ENCODE measurements at places on chromosomes 4 and X. TPM values are rescaled to one million over a fixed set of nuclear protein-coding genes. Genes with fewer than 3 reads are reported as not detected.

FGD1 gene
- total RNA-seq, result 24.9 TPM

FRG2 gene
- not detected for total RNA-seq

DIAPH2 gene
- 13.9 TPM for total RNA-seq

ALPK1 gene
- total RNA-seq, result 0.49 TPM

PPP1R2C gene
- total RNA-seq, result not detected

PPBP gene
- total RNA-seq, result 0.35 TPM

- no peak overlapping the region for H3K4me3 ChIP-seq
- no peak overlapping the region for H3K27ac ChIP-seq
- no peaks in the 10 kb centered on the region for H3K27me3 ChIP-seq
- no peaks in the 10 kb centered on the region for H3K4me1 ChIP-seq
- no peak for DNase-seq
Measured at GRCh38 chr4:127236889-127237288, 395.9 kb upstream of the INTU start.

DNA sequence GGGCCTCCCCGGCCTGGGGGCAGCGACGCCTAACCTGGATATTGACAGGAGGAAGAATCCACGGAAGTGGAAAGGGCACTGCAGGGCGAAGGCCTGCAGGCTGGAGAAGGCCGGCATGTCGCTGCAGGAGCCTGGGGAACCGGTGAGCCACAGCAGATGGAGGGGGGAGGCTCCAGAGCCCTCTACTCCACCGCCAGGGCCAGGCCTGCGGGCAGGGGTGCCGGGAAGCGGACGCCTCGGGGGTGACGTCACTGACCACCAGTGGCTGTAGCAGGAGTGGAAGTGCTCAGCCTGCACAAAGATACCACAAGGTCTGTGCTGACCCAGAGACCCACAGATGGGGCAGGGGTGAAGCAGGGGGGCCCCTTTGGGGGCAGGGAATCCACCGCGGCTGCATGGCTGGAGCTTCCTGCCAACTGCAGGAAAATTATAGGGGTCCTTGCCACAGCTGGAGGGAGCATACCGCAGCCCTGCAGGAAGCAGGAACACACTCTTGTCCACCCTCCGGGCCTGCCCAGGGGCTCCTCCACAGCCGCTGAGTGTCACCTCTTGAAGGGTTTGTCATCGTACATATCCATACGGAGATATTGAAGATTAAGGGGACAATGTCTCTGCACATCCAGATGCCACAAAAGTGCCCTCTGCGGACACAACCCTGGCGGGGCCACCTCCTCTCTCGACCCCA is 7.6 kb upstream of the HTRA3 start:
- no peaks in the 10 kb centered on the region for H3K27me3 ChIP-seq
- no peaks in the 10 kb centered on the region for H3K4me1 ChIP-seq
- no peak for DNase-seq
- H3K4me3 ChIP-seq, result no peak overlapping the region

DNA sequence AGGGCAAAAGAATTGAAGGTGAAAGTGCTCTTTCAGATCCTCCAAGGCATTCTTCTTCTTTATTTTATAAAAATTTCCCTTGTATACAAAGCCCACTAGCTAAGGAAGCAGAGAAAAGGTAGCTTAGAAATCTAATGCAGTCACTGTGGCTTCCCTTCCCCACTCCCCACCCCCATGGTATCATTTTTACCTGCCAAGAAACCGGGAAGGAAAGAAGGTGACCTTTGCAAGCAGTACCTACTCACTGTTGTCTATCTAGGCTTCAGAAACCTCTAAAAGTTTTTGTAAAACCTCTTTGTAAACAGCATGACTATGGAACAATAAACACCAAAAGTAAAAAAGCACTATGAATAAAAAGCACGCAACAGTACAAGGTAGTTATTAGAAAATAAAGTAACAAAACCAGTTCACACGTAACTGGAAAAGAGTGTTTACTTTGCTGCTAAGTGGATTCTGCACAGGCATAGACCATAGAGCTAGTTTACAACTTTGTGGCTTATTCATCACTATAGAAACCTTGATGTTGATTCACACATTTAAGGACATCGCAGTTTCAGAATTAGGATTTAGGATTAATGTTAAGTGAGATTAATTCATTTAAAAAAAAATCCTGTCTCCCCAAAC is 109.6 kb upstream of the FTHL17 start:
- H3K27ac ChIP-seq, result no peak overlapping the region
- no peaks in the 10 kb centered on the region for H3K4me1 ChIP-seq
- no peak overlapping the region for H3K4me3 ChIP-seq
- H3K36me3 ChIP-seq, result no peaks in the 10 kb centered on the region
- H3K27me3 ChIP-seq, result no peaks in the 10 kb centered on the region

GRCh38 chr4:40990236-40990898 is 224.0 kb downstream of the APBB2 start:
- H3K4me3 ChIP-seq, result no peak overlapping the region
- no peaks in the 10 kb centered on the region for H3K36me3 ChIP-seq
- no peak for DNase-seq
- H3K27me3 ChIP-seq, result no peaks in the 10 kb centered on the region
- no peaks in the 10 kb centered on the region for H3K4me1 ChIP-seq
- H3K27ac ChIP-seq, result no peak overlapping the region

- H3K4me3 ChIP-seq, result no peak overlapping the region
- H3K36me3 ChIP-seq, result no peaks in the 10 kb centered on the region
- no peak overlapping the region for H3K27ac ChIP-seq
- H3K4me1 ChIP-seq, result 0 out of 2 replicates have a peak, but pooled peaks cover under 1% of the 10 kb centered on the region
Measured at GRCh38 chr4:111802191-111802590, 343.1 kb upstream of the FAM241A start.

GRCh38 chr4:124509151-124509550 is 203.4 kb downstream of the ANKRD50 start:
- H3K27me3 ChIP-seq, result no peaks in the 10 kb centered on the region
- no peaks in the 10 kb centered on the region for H3K36me3 ChIP-seq
- no peak overlapping the region for H3K4me3 ChIP-seq
- no peak for DNase-seq
- no peak overlapping the region for H3K27ac ChIP-seq

- no peak for DNase-seq
- H3K4me1 ChIP-seq, result 0 out of 2 replicates have a peak, but pooled peaks cover 4% of the 10 kb centered on the region
- no peak overlapping the region for H3K4me3 ChIP-seq
Measured at GRCh38 chr4:24141836-24142235, 252.0 kb upstream of the PPARGC1A start.

DNA sequence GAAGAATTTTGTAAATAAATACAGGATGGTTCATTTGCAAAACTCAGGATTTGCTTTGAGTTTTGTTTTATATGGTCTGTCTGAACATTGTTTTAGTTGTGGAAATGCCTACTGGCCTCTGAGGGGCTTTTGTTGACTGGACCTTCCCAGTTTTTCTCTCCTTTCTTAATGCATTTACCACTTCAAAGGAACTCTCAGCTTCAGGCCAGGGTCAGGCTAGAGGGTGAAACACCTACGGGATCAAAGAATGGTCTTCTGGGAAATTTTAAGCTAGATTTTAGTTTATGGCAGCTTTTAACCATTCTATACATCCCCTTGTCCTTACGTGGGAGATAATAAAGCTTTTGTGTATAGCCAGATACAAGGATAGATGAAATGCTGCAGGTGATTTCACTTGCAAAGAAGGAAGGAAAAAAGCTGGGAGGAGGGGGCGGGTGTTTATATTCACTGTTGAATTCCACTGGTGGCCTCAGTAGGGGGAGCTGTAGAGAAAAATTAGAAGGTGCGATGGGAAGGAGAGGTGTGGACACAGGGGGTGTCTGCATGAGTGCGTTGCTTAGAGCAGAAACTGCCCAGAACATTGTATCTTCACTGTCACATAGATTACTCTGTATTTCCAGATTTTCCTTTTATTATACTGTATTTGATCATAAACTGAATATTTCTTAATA is 151.8 kb downstream of the TSPAN5 start:
- no peak overlapping the region for H3K27ac ChIP-seq
- peaks cover 7% of the 10 kb centered on the region for H3K4me1 ChIP-seq
- no peaks in the 10 kb centered on the region for H3K36me3 ChIP-seq
- H3K27me3 ChIP-seq, result no peaks in the 10 kb centered on the region

- no peak overlapping the region for H3K4me3 ChIP-seq
- H3K27ac ChIP-seq, result no peak overlapping the region
- DNase-seq, result no peak
- H3K27me3 ChIP-seq, result no peaks in the 10 kb centered on the region
- H3K4me1 ChIP-seq, result no peaks in the 10 kb centered on the region
Measured at GRCh38 chr4:128663325-128663724, 146.2 kb upstream of the JADE1 start.

- H3K4me1 ChIP-seq, result peaks cover 5% of the 10 kb centered on the region
- peak; percentile 71 for DNase-seq
- no peaks in the 10 kb centered on the region for H3K36me3 ChIP-seq
- H3K27ac ChIP-seq, result no peak overlapping the region
- peaks cover 13% of the 10 kb centered on the region for H3K27me3 ChIP-seq
Measured at GRCh38 chrX:130170752-130171445, 863 bp upstream of the RAB33A start.

DNA sequence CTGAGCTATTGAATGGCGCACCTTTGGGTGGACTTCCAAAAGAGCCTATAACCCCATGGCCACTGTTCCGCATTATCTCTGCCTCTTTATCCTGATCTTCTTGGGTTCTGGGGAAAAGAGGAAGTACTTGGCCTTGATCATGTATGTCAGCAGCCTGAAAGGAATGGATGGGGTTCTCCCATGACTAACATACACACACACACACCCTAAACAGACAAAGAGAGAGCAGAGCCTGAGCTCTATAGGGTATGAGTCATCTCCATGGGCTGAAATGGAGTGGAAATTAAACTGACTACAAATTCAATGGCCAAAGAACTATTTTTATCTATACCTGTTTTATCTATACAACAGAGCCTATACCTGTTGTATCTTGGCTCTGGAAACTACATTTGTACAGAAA is 141.5 kb upstream of the MTMR8 start:
- no peaks in the 10 kb centered on the region for H3K36me3 ChIP-seq
- no peaks in the 10 kb centered on the region for H3K4me1 ChIP-seq
- H3K4me3 ChIP-seq, result no peak overlapping the region

DNA sequence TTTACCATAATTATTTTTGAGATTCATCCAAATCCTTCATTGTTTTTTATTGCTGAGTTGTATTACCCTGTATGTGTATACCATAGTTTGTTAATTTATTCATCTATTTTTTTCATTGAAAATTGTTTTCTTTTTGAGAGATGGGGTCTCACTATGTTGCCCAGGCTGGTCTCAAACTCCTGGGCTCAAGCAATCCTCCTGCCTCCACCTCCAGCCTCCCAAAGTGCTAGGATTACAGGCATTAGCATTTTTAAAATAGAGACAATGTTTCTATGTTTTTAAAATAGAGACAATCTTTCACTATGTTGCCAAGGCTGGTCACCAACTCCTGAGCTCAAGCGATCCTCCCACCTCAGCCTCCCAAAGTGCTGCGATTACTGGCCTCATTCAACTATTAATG is 1.6 kb upstream of the MAGIX start:
- H3K36me3 ChIP-seq, result no peaks in the 10 kb centered on the region
- no peaks in the 10 kb centered on the region for H3K4me1 ChIP-seq
- H3K27ac ChIP-seq, result no peak overlapping the region

DNA sequence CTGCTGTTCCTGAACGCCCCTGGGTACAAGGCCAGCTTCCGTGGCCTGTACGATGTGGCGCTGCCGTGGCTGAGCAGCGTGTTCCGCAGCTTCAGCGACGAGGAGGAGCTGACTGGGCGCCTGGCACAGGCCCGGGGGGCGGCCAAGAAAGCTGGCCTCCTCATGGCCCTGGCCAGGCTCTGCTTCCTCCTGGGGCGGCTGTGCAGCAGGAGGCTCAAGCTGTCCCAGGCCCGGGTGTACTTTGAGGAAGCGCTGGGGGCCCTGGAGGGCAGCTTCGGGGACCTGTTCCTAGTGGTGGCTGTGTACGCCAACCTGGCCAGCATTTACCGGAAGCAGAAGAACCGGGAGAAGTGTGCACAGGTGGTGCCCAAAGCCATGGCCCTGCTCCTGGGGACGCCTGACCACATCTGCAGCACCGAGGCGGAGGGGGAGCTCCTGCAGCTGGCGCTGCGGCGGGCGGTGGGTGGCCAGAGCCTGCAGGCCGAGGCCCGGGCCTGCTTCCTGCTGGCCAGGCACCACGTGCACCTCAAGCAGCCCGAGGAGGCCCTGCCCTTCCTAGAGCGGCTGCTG is 28.2 kb downstream of the SH3TC1 start:
- no peaks in the 10 kb centered on the region for H3K27me3 ChIP-seq
- no peak overlapping the region for H3K4me3 ChIP-seq
- DNase-seq, result no peak
- peaks cover 11% of the 10 kb centered on the region for H3K4me1 ChIP-seq

DNA sequence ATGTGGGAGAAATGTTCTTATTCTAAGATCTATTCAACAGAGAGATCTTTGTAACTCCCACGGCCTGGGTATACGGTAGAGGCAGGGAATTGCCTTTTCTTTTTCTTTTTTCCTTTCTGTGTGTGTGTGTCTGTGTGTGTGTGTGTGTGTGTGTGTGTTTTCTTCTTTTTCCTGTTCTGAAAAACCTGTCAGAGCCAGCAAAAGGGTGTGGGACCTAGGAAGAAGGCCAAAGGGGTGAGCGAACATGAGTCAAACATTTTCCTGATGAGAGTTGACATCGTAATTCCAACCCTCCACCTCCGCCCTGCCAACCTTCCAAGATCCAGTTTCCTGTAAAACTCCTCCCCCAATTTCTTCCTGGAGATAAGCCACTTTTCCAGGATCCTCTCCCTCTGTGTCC is 2.8 kb upstream of the CHIC2 start:
- H3K36me3 ChIP-seq, result no peaks in the 10 kb centered on the region
- no peak overlapping the region for H3K27ac ChIP-seq
- peaks cover 16% of the 10 kb centered on the region for H3K4me1 ChIP-seq
- H3K27me3 ChIP-seq, result peaks cover 14% of the 10 kb centered on the region
- no peak overlapping the region for H3K4me3 ChIP-seq

DNA sequence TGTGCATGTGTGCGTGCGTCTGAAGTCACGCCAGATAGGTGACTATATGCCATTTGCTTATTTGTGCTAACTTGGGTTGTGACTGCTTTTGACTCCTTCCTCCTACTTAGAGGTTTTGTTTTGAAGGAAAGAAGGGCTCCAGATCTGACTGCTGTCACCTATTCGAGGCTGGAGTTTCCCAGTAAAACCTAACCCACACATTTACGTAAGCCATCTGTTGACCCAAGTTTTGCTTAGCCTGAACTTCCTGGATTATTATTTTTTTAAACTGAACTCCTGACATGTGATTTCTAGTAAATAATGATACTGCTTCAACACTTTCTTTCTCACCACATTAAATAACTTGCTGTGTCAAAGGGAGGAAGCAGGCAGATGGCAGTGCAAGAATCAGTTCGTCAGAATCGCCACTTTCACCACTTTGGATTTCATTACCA is 41.5 kb downstream of the DTHD1 start:
- no peaks in the 10 kb centered on the region for H3K4me1 ChIP-seq
- H3K27me3 ChIP-seq, result no peaks in the 10 kb centered on the region

- peaks cover 5% of the 10 kb centered on the region for H3K4me1 ChIP-seq
- no peak overlapping the region for H3K4me3 ChIP-seq
- H3K27ac ChIP-seq, result no peak overlapping the region
- H3K27me3 ChIP-seq, result no peaks in the 10 kb centered on the region
- H3K36me3 ChIP-seq, result no peaks in the 10 kb centered on the region
Measured at GRCh38 chrX:132292793-132293192, 73.5 kb upstream of the RAP2C start.

- H3K36me3 ChIP-seq, result no peaks in the 10 kb centered on the region
- peaks cover 9% of the 10 kb centered on the region for H3K4me1 ChIP-seq
- peak overlapping the region; percentile 85 for H3K4me3 ChIP-seq
Measured at GRCh38 chr4:51842167-51842553, 793 bp upstream of the DCUN1D4 start.

GRCh38 chr4:168832763-168833575 is 177.1 kb downstream of the CBR4 start:
- H3K4me3 ChIP-seq, result peak overlapping the region; percentile 92
- no peaks in the 10 kb centered on the region for H3K36me3 ChIP-seq
- no peak overlapping the region for H3K27ac ChIP-seq
